ENCODE measurements at places on chromosomes 3 and 15. TPM values are rescaled to one million over a fixed set of nuclear protein-coding genes. Genes with fewer than 3 reads are reported as not detected.

- H3K4me1 ChIP-seq = peaks cover 28% of the 10 kb centered on the region
- no peaks in the 10 kb centered on the region for H3K36me3 ChIP-seq
- no peaks in the 10 kb centered on the region for H3K27me3 ChIP-seq
Measured at GRCh38 chr3:171458071-171458863, 1.9 kb downstream of the TNIK start.

TRH gene
- total RNA-seq = not detected

CHRM5 gene
- total RNA-seq = not detected

DNA sequence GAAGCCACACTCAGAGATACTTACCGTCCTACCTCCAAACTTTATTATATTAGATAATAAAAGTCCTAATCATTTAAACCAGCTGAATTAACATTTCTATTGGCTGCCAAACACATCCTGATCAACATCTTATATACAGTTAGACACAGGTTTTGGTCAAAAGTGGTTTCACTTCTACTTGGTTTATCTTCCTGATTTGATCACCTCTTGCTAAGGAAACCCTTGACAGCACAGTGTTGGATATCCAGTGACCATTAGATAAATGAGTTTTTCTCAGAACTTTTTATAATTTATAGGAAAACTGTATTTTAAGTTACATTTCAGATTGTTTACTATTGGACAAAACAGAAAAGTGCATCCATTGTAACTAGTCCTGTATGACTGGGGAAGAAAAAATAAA lies 198.4 kb upstream of the NR2F2 start:
- no peaks in the 10 kb centered on the region for H3K4me1 ChIP-seq
- H3K4me3 ChIP-seq = no peak overlapping the region

SYNPR gene
- 0.52 TPM for total RNA-seq

MED12L gene
- 0.78 TPM for total RNA-seq

GRCh38 chr15:87362531-87362930 lies 894.0 kb downstream of the NTRK3 start:
- no peaks in the 10 kb centered on the region for H3K27me3 ChIP-seq
- H3K4me1 ChIP-seq = no peaks in the 10 kb centered on the region
- H3K27ac ChIP-seq = no peak overlapping the region
- no peak for DNase-seq
- no peak overlapping the region for H3K4me3 ChIP-seq

DNA sequence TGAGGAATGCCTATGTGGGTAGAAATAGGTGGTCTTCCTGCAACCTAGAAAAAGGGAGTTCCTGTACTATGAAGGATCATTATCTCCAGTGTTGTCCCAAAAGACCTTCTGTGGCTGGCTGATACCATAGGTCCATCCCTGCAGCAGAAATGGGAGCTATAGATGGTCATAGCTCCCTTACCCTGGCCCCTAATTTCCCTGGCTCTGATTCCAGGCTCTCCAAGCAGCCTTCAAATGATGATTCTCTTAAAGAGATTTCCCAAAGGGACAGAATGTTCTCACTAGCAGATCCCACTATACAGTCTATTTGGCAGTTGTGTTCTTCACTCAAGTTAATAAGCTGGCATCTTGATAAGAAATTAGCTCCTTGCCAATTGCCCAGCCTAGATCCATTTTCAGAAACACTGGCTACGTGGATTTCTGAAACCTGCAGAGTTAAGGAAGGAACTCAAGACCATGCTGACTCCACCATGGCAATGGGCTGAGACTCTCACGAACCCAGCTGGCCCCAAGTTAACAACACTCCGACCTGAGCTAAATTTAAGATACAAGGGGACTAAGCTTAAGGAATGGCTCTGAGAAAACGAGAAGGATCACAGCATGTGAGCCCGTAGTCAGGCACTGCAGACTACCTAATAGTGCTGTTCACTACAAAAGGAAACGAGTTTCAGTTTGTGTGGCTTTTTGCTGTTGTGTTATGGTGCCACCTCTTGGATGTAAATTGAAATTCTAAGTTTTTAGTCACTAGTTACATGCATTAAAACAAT lies 11.4 kb downstream of the C15orf40 start:
- H3K27ac ChIP-seq = peak overlapping the region; percentile 75
- DNase-seq = peak; percentile 59
- H3K36me3 ChIP-seq = peaks cover 4% of the 10 kb centered on the region
- peaks cover 17% of the 10 kb centered on the region for H3K4me1 ChIP-seq

DNA sequence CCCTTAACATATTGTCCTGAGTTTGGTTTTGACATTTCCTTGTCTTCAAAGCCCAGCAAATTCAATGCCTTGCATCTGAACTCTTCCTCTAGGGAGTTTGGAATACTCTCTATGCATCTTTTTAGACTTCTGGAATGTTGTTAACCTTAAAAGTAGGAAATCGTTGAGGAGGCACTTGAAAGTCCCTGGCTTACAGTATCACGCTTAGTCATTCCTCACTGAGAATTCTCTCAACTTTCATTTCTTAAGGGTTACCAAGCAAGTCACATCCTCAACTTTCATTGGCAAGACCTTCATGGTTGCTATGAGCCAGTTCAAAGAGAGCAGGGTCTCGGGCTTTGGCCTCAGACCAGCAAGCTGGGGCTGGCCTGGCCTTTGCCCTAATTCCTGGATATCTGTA lies 89.9 kb downstream of the ASB7 start:
- DNase-seq = no peak
- peaks cover 12% of the 10 kb centered on the region for H3K4me1 ChIP-seq
- H3K4me3 ChIP-seq = no peak overlapping the region
- no peaks in the 10 kb centered on the region for H3K36me3 ChIP-seq

DNA sequence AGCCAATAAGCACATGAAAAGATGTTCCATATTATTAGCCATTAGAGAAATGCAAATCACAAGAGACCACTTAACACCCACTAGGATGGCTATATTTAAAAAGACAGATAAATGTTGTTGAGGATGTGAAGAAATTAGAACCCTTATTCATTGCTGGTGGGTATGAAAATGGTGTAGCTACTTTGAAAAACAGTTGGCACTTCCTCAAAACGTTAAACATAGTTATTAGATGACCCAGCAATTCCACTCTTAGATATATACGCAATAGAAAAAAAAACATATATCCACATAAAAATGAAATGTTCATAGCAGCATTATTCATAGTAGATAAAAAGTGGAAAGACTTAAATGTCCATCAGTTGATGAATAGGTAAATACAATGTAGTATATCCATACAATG lies 47.1 kb upstream of the TERB2 start:
- no peaks in the 10 kb centered on the region for H3K27me3 ChIP-seq
- H3K4me1 ChIP-seq = peaks cover 6% of the 10 kb centered on the region
- no peak overlapping the region for H3K27ac ChIP-seq
- H3K36me3 ChIP-seq = no peaks in the 10 kb centered on the region
- DNase-seq = no peak
- H3K4me3 ChIP-seq = no peak overlapping the region

CCRL2 gene
- 1.3 TPM for total RNA-seq

- H3K4me1 ChIP-seq = no peaks in the 10 kb centered on the region
- DNase-seq = no peak
Measured at GRCh38 chr3:149833241-149833640, 20.2 kb downstream of the RNF13 start.

KCTD6 gene
- total RNA-seq = 13.0 TPM

- peaks cover 11% of the 10 kb centered on the region for H3K4me1 ChIP-seq
- no peaks in the 10 kb centered on the region for H3K36me3 ChIP-seq
- no peak overlapping the region for H3K27ac ChIP-seq
Measured at GRCh38 chr3:138327831-138328230, 1.8 kb downstream of the NME9 start.

DNA sequence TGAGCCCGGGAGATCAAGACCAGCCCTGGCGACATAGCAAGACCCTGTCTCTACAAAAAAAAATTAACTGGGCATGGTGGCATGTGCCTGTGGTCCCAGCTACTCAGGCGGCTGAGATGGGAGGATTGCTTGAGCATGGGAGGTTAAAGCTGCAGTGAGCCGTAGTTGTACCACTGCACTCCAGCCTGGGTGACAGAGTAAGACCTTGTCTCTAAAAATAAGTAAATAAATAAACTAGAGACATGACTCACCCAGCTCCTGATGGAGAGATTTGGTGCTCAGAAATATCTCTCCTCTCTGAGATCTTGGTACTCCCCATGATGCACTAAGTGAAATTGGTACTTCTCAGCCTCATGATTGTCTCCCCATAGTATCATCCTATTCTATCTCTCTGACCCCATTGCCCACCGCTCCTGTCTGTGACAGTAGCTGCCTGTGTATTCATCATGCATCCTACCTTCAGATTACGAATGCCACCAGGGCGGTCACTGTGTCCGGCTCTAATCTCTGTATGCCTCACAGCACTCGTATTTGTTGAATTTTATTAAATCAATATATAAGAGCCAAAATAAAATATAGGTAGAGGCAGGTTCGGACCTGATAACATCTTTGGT lies 50.9 kb downstream of the ABHD2 start:
- H3K27ac ChIP-seq = peak overlapping the region; percentile 35
- no peak for DNase-seq
- no peak overlapping the region for H3K4me3 ChIP-seq
- H3K36me3 ChIP-seq = no peaks in the 10 kb centered on the region
- H3K27me3 ChIP-seq = no peaks in the 10 kb centered on the region

DNA sequence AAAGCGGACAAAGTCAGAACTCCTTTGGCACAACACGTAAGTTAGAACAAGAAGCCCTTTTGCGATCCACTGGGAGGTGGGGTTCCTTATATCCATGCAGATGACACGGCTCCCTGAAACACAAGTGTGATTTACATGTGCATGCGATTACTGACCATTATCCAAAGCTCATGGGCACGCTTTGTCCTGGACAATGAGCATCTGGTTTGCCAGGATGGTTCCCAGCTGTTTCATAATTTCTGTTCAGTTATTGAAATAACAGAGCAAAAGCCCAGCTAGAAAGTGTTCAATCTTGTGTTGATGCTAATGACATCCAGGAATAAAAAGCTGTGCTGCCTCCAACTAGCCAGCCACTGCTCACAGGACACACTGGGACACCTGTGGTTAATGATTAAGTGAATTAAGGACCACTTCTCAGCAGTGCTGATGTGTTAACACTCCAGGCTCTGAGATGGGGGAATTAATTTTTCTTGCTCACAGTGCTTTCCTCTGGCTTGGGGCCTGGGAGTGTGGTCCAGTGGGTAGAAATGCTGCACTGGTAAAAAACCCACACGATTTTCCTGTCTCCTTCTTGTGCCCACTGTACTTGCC lies 123.1 kb upstream of the SLC2A2 start:
- no peak for DNase-seq
- no peaks in the 10 kb centered on the region for H3K27me3 ChIP-seq
- no peaks in the 10 kb centered on the region for H3K4me1 ChIP-seq
- no peaks in the 10 kb centered on the region for H3K36me3 ChIP-seq
- no peak overlapping the region for H3K27ac ChIP-seq
- H3K4me3 ChIP-seq = no peak overlapping the region

- peaks cover 10% of the 10 kb centered on the region for H3K4me1 ChIP-seq
- H3K27me3 ChIP-seq = no peaks in the 10 kb centered on the region
- H3K4me3 ChIP-seq = peak overlapping the region; percentile 60
- H3K36me3 ChIP-seq = no peaks in the 10 kb centered on the region
- DNase-seq = no peak
Measured at GRCh38 chr15:89575656-89576416, 567 bp downstream of the TICRR start.

DNA sequence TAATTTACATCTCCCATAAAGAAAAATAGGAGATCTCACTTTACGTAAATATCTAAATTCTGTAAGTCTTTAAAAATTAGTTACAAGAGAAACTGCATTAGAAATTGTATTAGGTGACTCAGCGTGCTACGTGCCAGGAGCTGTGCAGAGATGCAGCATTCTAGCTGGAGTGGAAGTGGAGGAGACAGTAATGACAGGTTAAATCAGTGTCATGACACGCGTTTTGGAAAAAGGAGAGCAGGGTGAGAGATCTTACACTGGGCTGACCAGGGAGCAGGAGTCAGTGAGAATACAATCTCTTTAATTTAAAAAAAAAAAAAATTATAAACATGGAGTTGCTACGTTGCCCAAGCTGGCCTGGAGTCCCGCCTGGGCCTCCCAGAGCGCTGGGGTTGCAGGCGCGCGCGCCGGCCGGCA lies 635 bp downstream of the TUBGCP5 start:
- H3K36me3 ChIP-seq = no peaks in the 10 kb centered on the region
- H3K4me3 ChIP-seq = peak overlapping the region; percentile 41
- H3K27ac ChIP-seq = peak overlapping the region; percentile 95

- no peaks in the 10 kb centered on the region for H3K4me1 ChIP-seq
- no peaks in the 10 kb centered on the region for H3K36me3 ChIP-seq
- DNase-seq = no peak
- H3K27ac ChIP-seq = no peak overlapping the region
Measured at GRCh38 chr3:151724576-151725562, 8.9 kb upstream of the AADACL2 start.

DNA sequence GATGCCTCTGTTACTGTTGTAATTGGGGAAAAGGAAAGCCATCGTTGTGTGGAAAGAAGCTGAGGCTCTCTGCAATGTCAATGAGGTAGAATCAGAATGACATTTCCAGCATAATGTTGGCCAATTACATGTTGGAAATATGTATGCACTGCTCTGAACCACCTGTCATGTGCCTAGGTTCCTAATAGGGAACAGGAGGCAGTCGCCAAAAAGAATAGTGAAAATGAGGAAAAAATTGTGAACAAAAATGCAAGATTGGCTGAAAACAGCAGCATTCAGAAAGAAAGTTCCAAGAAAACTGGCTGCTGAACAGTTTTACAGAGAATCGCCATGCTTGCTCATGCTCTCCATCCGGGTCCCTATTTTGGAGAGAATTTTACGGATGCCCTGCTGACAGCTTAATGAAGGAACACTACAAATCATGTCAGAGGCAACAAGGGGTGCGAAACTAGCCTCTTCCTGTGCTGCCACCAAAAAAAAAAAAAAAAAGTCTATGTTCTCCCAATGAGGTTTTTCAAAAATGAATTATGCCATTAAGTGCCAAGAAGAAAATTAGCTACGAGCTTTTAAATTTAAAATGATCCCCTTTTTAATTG lies 305.9 kb upstream of the ARRDC4 start:
- no peak overlapping the region for H3K27ac ChIP-seq
- peaks cover 8% of the 10 kb centered on the region for H3K4me1 ChIP-seq
- no peak for DNase-seq

- H3K27ac ChIP-seq = no peak overlapping the region
- H3K27me3 ChIP-seq = no peaks in the 10 kb centered on the region
- peaks cover 7% of the 10 kb centered on the region for H3K36me3 ChIP-seq
- H3K4me3 ChIP-seq = no peak overlapping the region
- DNase-seq = no peak
- H3K4me1 ChIP-seq = no peaks in the 10 kb centered on the region
Measured at GRCh38 chr15:84789762-84790161, 27.4 kb upstream of the ALPK3 start.

C3orf85 gene
- not detected for total RNA-seq

DCLK3 gene
- not detected for total RNA-seq

- no peak overlapping the region for H3K27ac ChIP-seq
- H3K27me3 ChIP-seq = no peaks in the 10 kb centered on the region
- H3K36me3 ChIP-seq = no peaks in the 10 kb centered on the region
- peaks cover 11% of the 10 kb centered on the region for H3K4me1 ChIP-seq
Measured at GRCh38 chr3:132038198-132038825, 3.5 kb upstream of the CPNE4 start.

XCR1 gene
- not detected for total RNA-seq

Measured in body of pancreas (tissue), 4 donors.